ENCODE measurements at places on chromosomes 6 and 20. TPM values are rescaled to one million over a fixed set of nuclear protein-coding genes. Genes with fewer than 3 reads are reported as not detected.

DNA sequence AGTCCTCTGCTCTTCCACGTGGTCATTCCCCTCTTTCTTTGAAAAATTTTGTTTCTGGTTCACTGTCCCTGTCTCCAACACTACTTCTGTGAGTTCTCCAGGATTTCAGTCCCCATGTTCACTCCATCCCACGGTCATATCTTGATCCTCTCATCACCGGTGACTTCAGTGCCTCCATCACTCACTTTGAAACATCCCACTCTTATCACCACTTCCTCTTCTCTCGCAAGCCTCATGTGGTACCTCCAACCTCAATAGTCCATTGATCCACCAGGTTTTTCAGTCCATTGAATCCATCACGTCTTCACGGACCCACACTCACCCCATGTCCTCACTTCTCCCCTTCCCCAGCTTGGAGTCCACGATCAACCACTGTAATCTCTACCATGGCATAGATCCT lies 64.8 kb downstream of the CARMIL1 start:
- DNase-seq, result no peak
- H3K36me3 ChIP-seq, result no peaks in the 10 kb centered on the region
- H3K27ac ChIP-seq, result no peak overlapping the region

DNA sequence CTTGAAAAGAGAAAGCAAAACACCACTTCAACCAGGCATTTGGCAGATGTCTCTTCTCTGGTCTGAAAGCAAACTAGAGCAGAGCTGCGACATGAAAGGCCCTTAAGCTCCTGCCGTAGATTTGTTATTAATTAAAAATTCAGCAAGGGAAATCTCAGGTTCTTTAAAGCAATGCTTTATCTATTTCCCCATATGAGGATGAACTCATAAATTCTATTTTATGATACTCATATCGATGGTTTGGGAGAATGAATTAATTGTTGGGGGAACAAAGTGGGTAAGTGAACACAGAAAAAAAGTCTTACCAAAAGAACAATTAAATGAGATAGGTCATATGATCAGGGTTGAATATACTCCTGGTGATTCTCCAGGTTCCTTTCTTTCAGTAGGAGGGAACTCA lies 464.7 kb upstream of the SLC35B3 start:
- DNase-seq, result no peak
- no peak overlapping the region for H3K27ac ChIP-seq
- no peaks in the 10 kb centered on the region for H3K4me1 ChIP-seq
- no peaks in the 10 kb centered on the region for H3K27me3 ChIP-seq

DNA sequence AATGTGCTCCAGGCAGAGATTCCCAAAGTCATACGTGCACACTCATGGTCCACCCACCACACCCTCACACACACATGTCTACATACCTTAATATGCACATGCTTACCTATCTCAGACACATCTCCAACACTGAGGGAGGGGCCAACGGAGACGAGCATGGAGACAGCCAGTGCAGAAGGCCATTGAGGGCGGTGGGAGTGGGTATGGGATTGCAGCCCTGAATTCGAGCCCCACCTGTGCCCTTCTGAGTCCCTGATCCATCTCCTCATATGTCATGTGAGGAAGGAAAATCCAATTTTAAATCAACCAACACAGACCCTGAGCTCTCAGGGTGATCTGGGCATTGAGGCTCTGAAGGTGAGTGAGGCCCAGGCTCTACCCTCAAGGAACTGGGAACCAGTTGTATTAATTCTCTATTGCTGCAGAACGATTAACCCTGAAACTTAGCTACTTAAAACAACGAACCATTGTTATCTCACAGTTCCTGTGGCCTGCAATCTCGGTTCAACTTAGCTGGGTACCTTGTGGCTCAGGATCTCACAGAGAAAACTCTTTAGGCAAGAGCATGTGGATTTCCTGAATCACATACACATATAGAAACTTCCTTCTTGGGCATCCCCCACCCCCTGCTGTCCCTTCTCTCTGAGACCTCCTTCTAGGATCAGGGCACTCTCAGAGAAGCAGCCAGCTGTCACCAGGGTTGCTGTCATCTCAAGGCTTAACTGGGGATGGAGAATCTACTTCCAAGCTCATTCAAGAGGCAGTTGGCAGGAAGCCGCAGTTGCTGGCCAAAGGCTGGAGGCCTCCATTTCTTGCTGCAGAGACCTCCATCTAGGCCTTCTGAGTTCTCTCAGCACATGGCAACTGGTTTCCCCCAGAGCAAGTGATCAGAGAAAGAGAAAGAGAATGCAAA lies 28.3 kb downstream of the GLP1R start:
- no peaks in the 10 kb centered on the region for H3K27me3 ChIP-seq
- H3K36me3 ChIP-seq, result no peaks in the 10 kb centered on the region
- H3K4me3 ChIP-seq, result no peak overlapping the region
- DNase-seq, result no peak
- no peak overlapping the region for H3K27ac ChIP-seq
- no peaks in the 10 kb centered on the region for H3K4me1 ChIP-seq

DNA sequence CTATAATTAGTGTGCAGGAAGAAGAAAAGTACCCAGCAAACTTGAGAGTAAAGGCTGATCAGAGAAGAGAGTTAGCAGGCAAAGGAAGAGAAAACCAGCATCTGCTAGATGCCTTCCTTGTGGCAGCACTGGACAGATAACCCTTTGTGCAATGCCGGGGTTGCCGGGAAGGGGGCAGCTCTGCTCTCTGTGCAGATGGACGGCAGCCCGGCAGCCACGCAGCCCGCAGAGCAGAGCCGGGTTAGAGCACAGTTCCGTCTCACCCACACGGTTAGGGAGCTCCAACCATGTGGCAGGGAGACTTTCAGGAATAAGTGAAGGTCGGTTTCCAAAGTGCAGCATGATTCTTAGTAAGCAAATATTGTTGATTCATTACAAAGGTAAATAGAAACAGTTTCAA lies 80.0 kb upstream of the RPS6KA2 start:
- no peak overlapping the region for H3K27ac ChIP-seq
- no peak for DNase-seq
- H3K36me3 ChIP-seq, result no peaks in the 10 kb centered on the region
- H3K4me3 ChIP-seq, result no peak overlapping the region
- no peaks in the 10 kb centered on the region for H3K27me3 ChIP-seq
- no peaks in the 10 kb centered on the region for H3K4me1 ChIP-seq

DNA sequence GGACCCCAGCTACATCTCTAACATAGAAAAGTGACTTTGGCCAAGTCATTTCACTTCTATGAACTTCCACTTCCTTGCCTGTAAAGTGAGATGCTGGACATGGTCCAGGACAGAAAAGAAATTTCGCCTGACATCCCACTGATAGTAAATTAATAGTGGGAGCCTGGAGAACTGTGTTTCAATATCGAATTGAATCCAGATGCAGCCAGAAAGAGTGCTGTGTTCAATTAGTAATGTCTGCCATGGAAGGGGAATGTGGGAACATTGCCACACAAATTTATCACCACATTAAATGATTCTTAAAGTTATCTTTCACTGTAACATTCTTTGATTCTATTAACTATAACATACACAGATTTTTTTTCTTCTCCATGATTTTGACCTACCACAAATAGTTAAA lies 255.0 kb downstream of the HACE1 start:
- no peak overlapping the region for H3K27ac ChIP-seq
- H3K4me1 ChIP-seq, result no peaks in the 10 kb centered on the region
- H3K4me3 ChIP-seq, result no peak overlapping the region
- no peaks in the 10 kb centered on the region for H3K36me3 ChIP-seq
- no peaks in the 10 kb centered on the region for H3K27me3 ChIP-seq
- no peak for DNase-seq

GRCh38 chr6:39225543-39225942 lies 3.7 kb downstream of the KCNK5 start:
- DNase-seq, result no peak
- H3K27me3 ChIP-seq, result peaks cover 4% of the 10 kb centered on the region
- no peaks in the 10 kb centered on the region for H3K36me3 ChIP-seq
- no peaks in the 10 kb centered on the region for H3K4me1 ChIP-seq

DNA sequence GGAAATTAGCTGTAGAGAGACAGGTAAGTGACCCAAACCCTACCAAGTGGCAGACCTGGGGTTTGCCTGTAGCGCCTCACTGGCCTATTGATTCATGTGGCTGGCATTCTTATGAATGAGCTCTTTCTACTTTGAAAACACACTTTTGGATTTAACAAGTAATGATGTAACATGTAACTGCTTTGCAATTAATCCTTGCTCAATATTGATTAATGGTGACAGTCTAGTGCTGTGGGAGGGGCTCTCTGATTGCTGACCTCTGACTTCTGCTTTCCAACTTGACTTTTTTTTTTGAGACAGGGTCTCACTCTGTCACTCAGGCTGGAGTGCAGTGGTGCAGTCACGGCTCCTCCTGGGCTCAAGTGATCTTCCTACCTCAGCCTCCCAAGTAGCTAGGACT lies 82.7 kb downstream of the TIAM2 start:
- no peaks in the 10 kb centered on the region for H3K4me1 ChIP-seq
- H3K4me3 ChIP-seq, result no peak overlapping the region
- H3K27ac ChIP-seq, result no peak overlapping the region
- DNase-seq, result no peak
- H3K36me3 ChIP-seq, result no peaks in the 10 kb centered on the region

GRCh38 chr6:26224940-26225847 lies 138.0 kb downstream of the HFE start:
- no peaks in the 10 kb centered on the region for H3K36me3 ChIP-seq
- H3K4me1 ChIP-seq, result no peaks in the 10 kb centered on the region
- H3K27ac ChIP-seq, result peak overlapping the region; percentile 87
- H3K27me3 ChIP-seq, result no peaks in the 10 kb centered on the region
- peak; percentile 57 for DNase-seq

DNA sequence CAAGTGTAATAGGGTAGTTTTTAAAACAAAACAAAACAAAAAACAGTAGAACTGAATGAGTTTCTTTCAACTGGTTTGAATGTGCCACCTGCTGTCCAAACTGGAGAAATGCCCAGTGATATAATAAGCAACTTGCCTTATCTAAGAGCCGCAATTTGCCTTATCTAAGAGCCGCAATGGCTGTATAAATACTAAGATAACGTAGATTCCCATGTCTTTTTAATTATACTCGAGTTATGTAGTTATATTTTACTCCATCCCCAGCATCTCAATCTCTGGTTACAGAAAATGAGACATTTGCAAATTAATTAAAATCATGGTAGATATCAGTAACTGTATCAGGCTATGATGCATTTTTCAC lies 67.2 kb downstream of the RPP40 start:
- no peaks in the 10 kb centered on the region for H3K36me3 ChIP-seq
- DNase-seq, result no peak
- H3K4me1 ChIP-seq, result no peaks in the 10 kb centered on the region
- H3K27ac ChIP-seq, result no peak overlapping the region
- no peaks in the 10 kb centered on the region for H3K27me3 ChIP-seq
- no peak overlapping the region for H3K4me3 ChIP-seq

The CDSN gene
- total RNA-seq, result 0.50 TPM

The C6orf15 gene
- total RNA-seq, result 0.51 TPM

The NHSL1 gene
- total RNA-seq, result 10.7 TPM

The TRIM40 gene
- total RNA-seq, result not detected

The CFAP206 gene
- total RNA-seq, result 8.7 TPM

The APOM gene
- total RNA-seq, result 6.8 TPM

All from prostate gland (tissue), 2 donors.